ENCODE measurements at places on chromosomes 4 and X.
A peak's percentile ranks its signal among the peaks of the same experiment; 100 is the strongest.

DNA sequence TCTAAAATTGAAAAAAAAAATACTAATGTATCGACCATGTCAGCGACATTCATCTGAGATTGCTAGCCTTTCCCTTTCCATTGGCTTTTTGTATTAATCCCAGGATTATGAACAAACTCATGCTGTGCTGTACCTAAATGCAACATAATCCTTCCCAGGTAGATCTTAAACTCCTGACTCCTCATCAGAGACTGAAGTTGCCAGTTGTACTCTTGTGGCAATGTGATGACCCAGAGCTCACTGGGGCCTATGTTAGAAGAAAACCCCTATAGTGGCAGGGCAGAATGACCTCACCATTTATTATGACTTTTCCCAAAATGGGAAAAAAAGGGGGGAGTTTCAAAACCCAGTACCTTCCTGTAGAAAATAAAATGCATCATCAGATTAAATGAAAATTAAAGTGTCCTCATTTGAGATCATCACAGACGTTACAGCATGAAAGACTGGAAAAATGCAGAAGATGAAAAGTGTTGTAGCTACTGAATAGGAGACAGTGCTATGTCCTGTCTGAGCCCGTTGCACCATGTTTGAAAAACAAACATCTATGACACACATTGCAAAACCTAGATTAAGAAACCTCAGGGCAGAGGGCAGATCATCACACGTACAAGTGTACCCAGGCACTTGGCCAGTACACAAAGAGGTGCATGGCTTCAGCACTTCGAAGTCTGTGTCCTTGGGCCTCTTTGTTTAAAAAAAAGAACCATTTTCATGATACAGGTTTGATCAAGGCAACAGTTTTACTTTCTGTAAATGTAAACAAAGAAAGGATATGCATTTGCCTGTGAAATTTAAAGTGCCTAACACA lies 6.8 kb upstream of the ACSL4 start:
- DNase-seq, result no peak

DNA sequence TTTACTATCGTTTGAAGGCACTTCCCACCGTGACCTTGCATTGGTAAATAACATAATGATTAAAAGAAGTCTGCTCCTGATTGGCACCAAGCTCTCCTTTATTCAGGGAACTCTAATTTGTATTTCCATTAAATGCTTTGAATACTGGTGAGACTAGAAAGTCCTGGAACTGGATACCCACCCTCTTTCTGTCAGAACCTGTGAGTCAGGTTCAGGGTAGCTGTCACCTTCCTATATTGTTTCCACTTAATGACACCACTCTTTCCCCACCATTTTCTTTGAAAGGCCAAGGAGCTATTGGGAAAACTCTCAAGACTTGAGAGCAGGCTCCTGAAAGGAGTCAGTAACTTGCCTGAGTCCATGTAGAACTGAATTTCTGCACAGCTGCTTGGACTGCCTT lies 55.9 kb upstream of the RASSF6 start:
- no peak for DNase-seq

DNA sequence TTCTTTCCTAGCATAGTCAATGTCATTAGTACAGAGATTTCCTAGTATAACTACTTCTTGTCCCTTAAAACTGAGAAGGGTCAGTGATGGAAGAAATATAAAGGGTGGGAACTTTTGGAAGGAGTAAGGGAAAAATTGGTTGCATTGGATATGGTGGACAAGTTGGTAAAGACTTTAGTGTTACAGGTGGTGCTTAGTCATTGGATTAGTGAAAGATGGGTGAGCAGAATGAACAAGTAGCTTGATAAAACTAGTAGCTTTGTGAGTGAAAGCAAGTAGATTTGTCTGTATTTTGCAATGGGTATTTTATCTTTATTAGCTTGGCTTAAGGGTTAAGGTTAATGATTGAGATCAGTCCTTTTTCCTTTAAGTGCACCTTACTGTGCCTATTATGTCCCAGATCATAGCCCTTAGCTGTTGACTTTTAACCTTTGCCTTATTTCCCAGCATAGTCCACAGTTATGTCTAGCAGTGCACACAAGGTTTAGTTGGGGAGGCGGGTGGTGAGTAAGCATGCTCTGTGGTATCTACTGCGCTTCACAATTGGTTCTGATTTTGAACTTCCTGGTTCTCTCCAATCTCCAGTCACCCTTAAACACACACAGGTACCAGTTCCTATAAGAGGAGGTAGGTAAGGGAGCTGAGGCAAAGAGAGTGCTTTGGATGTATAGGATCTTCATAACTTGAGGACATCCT lies 9.5 kb downstream of the WDR44 start:
- no peak for DNase-seq

- DNase-seq, result no peak
Observed at GRCh38 chr4:140943486-140944198, 187.5 kb upstream of the TBC1D9 start.

DNA sequence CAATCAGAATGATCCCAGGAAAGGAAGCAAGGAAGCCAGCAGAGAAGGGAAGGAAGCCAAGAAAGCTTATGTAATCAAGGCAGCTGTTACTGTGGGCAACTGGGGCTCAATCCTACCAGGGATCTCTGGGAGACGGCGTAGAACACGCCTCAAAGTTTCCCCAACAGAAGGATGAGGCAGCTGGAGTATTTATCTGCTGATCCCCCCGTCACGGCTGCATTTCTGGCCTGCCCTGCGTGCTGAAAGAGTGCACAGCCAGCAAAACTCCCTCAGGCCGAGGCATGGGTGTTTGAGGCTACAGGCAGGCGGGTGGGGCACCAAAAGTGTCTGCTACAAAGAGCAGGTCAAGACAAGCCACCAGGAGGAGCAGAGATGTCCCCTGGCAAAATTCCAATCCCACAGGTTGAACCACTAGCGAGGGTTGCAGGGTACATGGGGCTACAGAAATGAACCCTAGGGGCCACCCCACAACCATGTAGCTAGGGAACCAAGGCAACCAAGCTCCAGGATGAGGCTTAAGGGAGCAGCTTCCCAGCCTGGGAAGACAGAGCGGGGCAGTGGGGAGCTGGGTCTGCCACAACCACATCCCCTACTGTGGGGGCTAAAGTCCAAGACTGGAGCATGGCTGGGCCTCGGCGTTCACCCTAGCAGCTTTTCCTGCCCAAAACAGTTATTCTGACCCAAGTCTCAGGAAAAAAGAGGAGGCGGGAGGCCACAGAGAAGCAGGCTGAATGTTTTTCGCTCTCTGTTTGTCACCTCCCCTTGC lies 113.4 kb downstream of the BCOR start:
- peak; percentile 86 for DNase-seq

DNA sequence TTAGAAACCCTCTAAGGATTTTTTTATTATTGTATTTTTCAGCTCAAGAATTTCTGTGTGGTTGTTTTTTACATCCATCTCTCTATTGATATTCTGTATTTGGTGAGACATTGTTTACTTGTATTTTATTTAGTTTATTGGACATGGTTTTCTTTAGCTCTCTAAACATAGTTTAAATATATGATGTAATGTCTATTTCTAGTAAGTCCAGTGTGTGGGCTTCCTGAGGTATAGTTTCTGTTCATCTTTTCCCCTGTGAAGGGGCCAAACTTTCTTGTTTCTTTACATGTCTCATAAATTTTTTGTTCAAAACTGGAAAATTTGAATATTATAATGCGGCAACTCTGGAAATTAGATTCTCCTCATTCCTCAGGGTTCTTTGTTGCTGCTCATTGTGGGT lies 28.2 kb upstream of the ATRX start:
- no peak for DNase-seq

- no peak for DNase-seq
Observed at GRCh38 chr4:77881460-77882295, 19.0 kb downstream of the MRPL1 start.

DNA sequence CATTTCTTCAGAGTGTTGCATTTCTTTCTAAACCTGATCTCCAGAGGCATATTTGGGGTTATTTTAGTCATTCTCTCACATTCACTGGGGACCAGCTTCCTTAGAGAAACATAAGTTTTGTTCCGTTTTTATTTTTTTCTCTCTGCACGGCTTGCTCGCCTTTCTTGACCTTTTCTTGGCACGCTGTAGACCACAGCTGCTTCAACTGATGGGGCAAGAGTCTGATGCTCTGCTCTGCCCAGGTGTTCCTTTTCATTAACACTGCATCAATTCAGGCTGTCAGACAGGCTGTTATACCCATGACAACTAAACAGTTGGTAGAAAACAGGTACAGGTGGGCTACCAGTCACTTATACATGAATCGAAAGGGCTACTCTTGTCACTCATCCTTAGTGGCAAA lies 682.2 kb upstream of the DIAPH2 start:
- no peak for DNase-seq

Data from islet precursor cell (in vitro differentiated cells).